Activated CD8-positive, alpha-beta memory T cell treated with anti-CD3 and anti-CD28 coated beads for 4 hours (primary cell): ENCODE measurements at places on chromosomes 16 and 17.

DNA sequence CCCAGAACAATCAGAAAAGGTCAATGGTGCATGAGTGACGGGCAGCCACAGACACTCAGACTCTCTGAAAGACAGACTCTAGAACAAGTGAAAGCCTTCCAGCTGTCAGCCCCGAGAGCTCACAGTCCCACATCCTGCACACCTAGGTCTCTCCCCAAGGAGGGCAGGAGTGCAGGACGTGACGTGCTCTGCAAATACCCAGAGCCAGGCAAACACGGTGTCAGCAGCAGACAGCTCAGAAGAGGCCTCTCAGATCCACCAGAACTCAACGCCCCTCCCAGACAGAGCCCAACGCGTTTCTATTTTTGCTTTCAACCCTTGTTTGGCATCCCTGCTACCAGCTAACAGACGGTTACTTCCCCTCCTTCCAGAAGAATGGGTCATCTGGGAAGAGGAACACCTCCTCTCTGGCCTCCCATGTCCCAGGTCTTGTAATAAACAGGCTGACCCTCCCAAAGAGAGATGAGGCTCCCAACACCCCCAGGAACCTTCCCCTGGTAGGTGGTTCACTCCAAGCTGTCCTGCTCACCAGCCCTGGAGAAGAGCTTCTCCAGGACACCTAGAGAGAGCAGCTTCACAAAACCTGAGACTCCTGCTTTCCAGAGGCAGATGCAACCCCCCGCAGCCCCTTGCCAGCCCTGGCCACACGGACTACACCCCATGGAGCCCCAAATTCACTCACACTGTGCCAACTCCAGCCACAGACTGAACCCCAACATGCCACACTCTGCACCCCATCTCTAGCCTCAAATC is 7.6 kb downstream of the PITPNM3 start:
- no peak for DNase-seq

GRCh38 chr17:20032636-20033035 is 23.5 kb downstream of the SPECC1 start:
- DNase-seq, result no peak

DNA sequence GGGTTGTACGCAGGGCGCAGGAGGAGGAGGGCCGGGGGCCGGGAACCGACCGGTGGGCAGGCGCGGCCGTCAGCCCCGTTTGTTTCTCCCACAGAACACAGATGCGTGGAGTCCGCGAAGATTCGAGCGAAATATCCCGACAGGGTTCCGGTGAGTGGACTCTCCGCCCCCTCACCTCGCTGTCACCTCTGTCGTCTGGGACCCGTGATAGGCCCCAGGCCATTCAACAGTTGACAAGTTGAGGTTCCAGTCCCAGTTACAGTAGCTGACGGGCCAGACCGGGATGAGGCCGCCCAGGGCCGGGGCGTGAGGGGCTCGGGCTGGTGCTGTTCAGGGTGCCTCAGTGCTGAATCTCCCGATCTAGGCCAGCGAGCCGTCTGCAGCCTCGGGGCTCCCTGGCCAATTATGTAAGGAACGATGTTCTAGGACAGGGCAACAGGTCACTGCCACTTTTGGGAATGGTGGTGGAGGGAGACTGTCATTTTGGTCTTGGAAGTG is 628 bp downstream of the GABARAPL2 start:
- DNase-seq, result no peak

- no peak for DNase-seq
Measured at GRCh38 chr16:19114359-19115147, 789 bp downstream of the ITPRIPL2 start.

- DNase-seq, result no peak
Measured at GRCh38 chr16:85491798-85492294, 121.3 kb upstream of the GSE1 start.
